IMR-90 (cell line): ENCODE measurements at places on chromosomes 5 and 9. TPM values are rescaled to one million over a fixed set of nuclear protein-coding genes. Genes with fewer than 3 reads are reported as not detected.

DNA sequence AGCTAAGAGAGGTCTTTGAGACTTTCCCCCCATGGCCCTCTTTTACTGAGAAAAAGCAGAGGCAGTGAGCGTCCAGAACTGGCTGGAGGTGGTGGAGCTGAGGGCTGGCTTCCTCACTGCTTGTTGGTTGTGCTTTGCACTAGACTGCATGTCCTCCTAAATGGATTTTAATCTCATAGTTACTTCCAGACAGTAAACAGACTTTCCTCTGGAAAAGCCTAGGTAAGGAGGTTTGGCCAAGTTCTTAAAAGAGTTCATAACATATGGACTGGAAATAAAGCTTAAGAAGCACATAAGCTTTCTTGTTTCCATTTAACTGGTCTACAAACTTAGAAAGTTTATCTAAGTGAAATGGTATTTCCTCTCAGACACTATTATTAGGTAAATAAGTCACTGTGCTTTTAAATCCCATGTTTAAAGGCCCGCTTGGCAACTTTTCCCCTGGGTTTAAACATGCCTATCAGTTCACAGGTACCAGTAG lies 2.0 kb downstream of the ASPN start:
- H3K27ac ChIP-seq, result peak overlapping the region; percentile 61
- peaks cover 18% of the 10 kb centered on the region for H3K4me1 ChIP-seq
- H3K27me3 ChIP-seq, result no peaks in the 10 kb centered on the region
- peak; percentile 54 for DNase-seq
- H3K36me3 ChIP-seq, result no peaks in the 10 kb centered on the region

- no peaks in the 10 kb centered on the region for H3K27me3 ChIP-seq
- H3K4me1 ChIP-seq, result peaks cover 17% of the 10 kb centered on the region
- H3K27ac ChIP-seq, result peak overlapping the region; percentile 58
- peak; percentile 98 for DNase-seq
These were observed 34.0 kb upstream of the NCS1 start for GRCh38 chr9:130138171-130138653.

- H3K4me1 ChIP-seq, result peaks cover 9% of the 10 kb centered on the region
- no peak for DNase-seq
- H3K4me3 ChIP-seq, result no peak overlapping the region
- H3K27ac ChIP-seq, result no peak overlapping the region
- peaks cover 7% of the 10 kb centered on the region for H3K36me3 ChIP-seq
- no peaks in the 10 kb centered on the region for H3K27me3 ChIP-seq
These were observed 21.0 kb downstream of the PDCD1LG2 start for GRCh38 chr9:5531101-5531882.

Gene GNA14
- 0.03 TPM in 1 of 2 replicates, not detected in the other for polyA plus RNA-seq

GRCh38 chr5:179411161-179411841 lies 66.0 kb upstream of the ADAMTS2 start:
- no peaks in the 10 kb centered on the region; the same call in 1 of the 2 replicates for H3K4me1 ChIP-seq
- peaks cover 3% of the 10 kb centered on the region for H3K27me3 ChIP-seq
- no peaks in the 10 kb centered on the region for H3K36me3 ChIP-seq
- DNase-seq, result no peak
- H3K4me3 ChIP-seq, result no peak overlapping the region

- H3K36me3 ChIP-seq, result no peaks in the 10 kb centered on the region
- H3K4me3 ChIP-seq, result no peak overlapping the region
- DNase-seq, result no peak
- H3K27me3 ChIP-seq, result peaks cover 12% of the 10 kb centered on the region
These were observed 36.4 kb downstream of the RETREG1 start for GRCh38 chr5:16580382-16580781.

- H3K4me3 ChIP-seq, result no peak overlapping the region
- H3K27me3 ChIP-seq, result no peaks in the 10 kb centered on the region; the same call in 1 of the 2 replicates
- DNase-seq, result peak; percentile 13
- peak overlapping the region; percentile 23; the same call in 1 of the 2 replicates for H3K27ac ChIP-seq
- no peaks in the 10 kb centered on the region for H3K36me3 ChIP-seq
These were observed 353.6 kb downstream of the SLIT3 start for GRCh38 chr5:168947212-168947868.

DNA sequence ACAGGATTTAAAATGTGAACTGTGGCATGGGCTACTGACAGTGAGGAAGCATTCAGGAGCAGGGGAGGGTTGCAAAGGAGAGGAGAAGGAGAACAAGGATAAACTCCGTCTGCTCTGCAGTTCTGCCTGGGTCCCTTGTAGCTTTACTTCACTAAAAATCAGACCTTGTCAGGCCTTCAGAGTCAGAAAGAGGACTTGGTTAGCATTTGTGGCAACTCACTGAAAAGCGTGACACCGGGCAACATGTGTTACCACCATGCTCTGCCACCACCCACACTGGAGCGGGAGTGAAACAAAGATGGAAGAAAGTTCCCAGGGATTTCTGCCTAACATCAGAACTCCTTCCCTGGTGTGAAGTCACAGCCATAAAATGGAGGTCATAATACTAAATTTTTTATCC lies 19.3 kb downstream of the FYB1 start:
- no peak for DNase-seq
- H3K27me3 ChIP-seq, result no peaks in the 10 kb centered on the region
- H3K4me1 ChIP-seq, result no peaks in the 10 kb centered on the region
- no peak overlapping the region for H3K27ac ChIP-seq

GRCh38 chr5:137935190-137935589 lies 45.9 kb downstream of the PKD2L2 start:
- no peak for DNase-seq
- H3K27me3 ChIP-seq, result no peaks in the 10 kb centered on the region
- H3K4me1 ChIP-seq, result peaks cover 1% of the 10 kb centered on the region
- H3K4me3 ChIP-seq, result no peak overlapping the region
- H3K27ac ChIP-seq, result no peak overlapping the region

DNA sequence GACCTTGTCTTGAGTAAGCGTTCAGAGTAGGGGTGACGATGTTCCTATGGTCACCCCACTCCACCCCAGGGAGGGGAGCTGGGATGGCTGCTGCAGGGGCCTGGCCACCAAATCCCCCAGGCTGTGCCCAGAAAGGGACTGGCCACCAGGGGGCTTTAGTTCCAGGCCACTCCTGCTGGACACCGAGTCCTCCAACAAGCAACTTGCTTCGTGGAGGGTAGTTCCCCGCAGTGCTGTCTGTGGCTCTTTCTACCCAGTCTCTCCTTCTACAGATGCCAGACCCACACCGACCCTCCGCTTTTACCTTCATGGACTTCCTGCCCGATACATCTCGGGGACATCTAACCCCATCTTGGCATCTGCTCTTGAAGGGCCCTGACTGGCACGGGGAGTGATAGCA lies 35.7 kb upstream of the GABRP start:
- H3K27me3 ChIP-seq, result peaks cover 35% of the 10 kb centered on the region
- no peak for DNase-seq
- no peaks in the 10 kb centered on the region for H3K36me3 ChIP-seq
- no peak overlapping the region for H3K27ac ChIP-seq
- H3K4me3 ChIP-seq, result no peak overlapping the region

Gene NSMF
- polyA plus RNA-seq, result 40.9 and 45.9 TPM in 2 replicates

DNA sequence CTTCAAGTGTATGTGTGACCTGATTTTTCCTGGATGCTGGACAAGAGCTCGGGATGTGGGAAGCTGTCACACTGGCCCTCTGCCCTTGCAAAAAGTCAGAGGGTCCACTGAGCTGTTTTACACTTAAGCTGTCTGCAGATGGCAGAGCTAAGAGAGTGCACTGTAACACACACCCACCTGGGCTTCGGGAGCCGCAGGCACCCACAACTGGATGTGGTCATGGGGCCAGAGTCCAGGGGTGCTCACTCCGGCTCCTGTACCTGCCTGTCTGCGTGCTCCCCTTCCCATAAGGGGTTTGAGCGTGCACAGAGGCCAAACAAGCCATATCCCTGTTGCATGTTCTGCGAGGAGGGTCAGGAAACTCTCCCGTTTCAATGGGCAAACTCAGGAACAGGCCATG lies 82.5 kb downstream of the LRRC70 start:
- no peak for DNase-seq
- no peaks in the 10 kb centered on the region for H3K27me3 ChIP-seq
- H3K4me1 ChIP-seq, result no peaks in the 10 kb centered on the region
- no peak overlapping the region for H3K27ac ChIP-seq
- no peak overlapping the region for H3K4me3 ChIP-seq

GRCh38 chr5:116671211-116671736 lies 96.7 kb upstream of the SEMA6A start:
- no peaks in the 10 kb centered on the region for H3K27me3 ChIP-seq
- no peaks in the 10 kb centered on the region for H3K36me3 ChIP-seq
- no peak for DNase-seq
- H3K4me3 ChIP-seq, result no peak overlapping the region
- H3K4me1 ChIP-seq, result no peaks in the 10 kb centered on the region
- H3K27ac ChIP-seq, result no peak overlapping the region

DNA sequence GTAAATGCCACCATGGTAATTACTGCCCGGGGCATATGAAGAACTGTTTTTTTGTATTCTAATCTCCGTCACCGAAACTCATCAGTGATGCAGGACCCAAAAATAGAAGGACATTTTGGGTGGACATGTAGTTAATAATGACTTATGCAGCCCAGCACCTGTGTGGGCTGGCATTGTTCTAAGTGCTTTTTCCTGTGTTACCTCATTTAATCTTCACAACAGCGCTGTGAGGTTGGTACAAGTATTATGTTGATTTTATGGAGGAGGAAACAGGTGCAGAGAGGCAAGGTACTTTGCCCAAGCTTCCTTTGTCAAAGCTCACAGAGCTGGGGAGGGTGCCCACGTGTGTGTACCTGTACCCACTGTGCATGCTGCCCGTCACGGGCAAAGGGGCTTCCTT lies 58.4 kb downstream of the DAPK1 start:
- no peak for DNase-seq
- H3K4me3 ChIP-seq, result no peak overlapping the region
- no peaks in the 10 kb centered on the region for H3K4me1 ChIP-seq
- peaks cover 1% of the 10 kb centered on the region; the same call in 1 of the 2 replicates for H3K27me3 ChIP-seq
- no peaks in the 10 kb centered on the region for H3K36me3 ChIP-seq

- peaks cover 2% of the 10 kb centered on the region; the same call in 1 of the 2 replicates for H3K4me1 ChIP-seq
- no peaks in the 10 kb centered on the region for H3K36me3 ChIP-seq
- no peaks in the 10 kb centered on the region for H3K27me3 ChIP-seq
- H3K27ac ChIP-seq, result no peak overlapping the region
- no peak for DNase-seq
These were observed 459.0 kb upstream of the KLF4 start for GRCh38 chr9:107948601-107949000.

GRCh38 chr5:18932081-18932480 lies 1055.9 kb downstream of the CDH18 start:
- H3K27ac ChIP-seq, result no peak overlapping the region
- H3K27me3 ChIP-seq, result no peaks in the 10 kb centered on the region
- H3K4me3 ChIP-seq, result no peak overlapping the region
- no peaks in the 10 kb centered on the region for H3K4me1 ChIP-seq

Gene PCDHB3
- 0.10 and 0.12 TPM in 2 replicates for polyA plus RNA-seq

Gene SPEF2
- polyA plus RNA-seq, result 1.2 and 1.7 TPM in 2 replicates

DNA sequence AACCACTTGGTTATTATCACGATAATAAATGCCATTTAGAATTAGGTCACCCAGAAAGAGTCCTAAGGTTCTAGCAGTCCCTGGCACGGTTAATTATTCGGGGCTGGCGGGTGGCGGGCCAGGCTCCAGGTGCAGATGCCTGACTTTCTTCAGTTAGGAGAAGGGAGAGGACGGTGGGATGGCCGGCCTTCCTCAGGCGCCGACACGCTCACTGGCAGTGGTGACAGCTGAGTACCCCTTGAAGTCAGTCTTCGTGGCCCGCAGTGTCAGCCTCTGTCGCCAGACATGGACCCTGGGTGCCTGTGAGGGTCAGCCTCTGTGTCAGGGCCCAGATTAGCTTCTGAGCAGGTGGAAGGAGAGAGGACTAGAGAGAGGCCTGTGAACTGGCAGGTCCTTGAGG lies 21.1 kb upstream of the EXOC3 start:
- no peak overlapping the region for H3K27ac ChIP-seq
- H3K27me3 ChIP-seq, result no peaks in the 10 kb centered on the region
- peaks cover 12% of the 10 kb centered on the region for H3K4me1 ChIP-seq
- no peak overlapping the region for H3K4me3 ChIP-seq

Gene PTGES
- polyA plus RNA-seq, result 6.3 TPM in 2 replicates

Gene CKMT2
- polyA plus RNA-seq, result 0.21 and 0.36 TPM in 2 replicates

DNA sequence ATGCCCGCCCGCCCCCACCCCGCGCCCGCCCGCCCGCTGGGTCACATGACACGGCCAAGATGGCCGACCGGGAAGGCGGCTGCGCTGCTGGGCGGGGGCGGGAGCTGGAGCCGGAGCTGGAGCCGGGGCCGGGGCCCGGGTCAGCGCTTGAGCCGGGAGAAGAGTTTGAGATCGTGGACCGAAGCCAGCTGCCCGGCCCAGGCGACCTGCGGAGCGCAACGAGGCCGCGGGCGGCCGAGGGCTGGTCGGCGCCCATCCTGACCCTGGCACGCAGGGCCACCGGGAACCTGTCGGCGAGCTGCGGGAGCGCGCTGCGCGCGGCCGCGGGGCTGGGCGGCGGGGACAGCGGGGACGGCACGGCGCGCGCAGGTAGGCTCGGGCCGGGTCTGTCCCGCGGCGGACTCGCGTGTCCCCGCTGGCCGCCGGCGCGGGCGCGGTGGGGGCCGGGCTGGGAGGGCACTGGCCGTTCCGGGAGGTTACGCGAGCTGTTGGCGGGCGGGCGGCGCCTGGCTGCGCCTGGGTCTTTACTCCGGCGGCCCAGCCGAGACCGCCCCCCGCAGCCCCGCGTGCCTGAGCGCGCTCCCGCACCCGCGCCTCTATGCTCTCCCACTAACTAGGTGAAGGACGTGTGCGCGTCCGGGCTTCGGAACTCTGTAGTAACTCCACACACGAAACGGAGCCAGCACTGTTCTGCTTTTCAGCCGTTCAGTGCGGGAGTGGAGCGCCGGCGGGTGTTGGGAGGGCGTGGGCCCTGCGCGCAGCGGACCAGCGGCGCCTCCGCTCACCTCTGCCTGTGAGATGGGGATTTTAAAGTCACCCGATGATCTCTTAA lies at the start of gene RUFY1:
Gene RUFY1, plus strand, starts transcription at position 44 of the 832 bp plus-strand sequence. Its CDS starts 16 bp downstream, at position 60.
- H3K36me3 ChIP-seq, result no peaks in the 10 kb centered on the region
- H3K27me3 ChIP-seq, result no peaks in the 10 kb centered on the region
- H3K27ac ChIP-seq, result peak within 1 kb of the TSS; percentile 99
- peak; percentile 74 for DNase-seq
- peaks cover 15% of the 10 kb centered on the region; the same call in 1 of the 2 replicates for H3K4me1 ChIP-seq
